Activated CD4-positive, alpha-beta T cell treated with anti-CD3 and anti-CD28 coated beads, Interleukin-2, Interleukin-6, amounts not matched to agents 100 ng/mL and 50 ng/mL, durations not matched to agents 16 hours and 8 hours (primary cell): ENCODE measurements at places on chromosomes 3 and 15.
A peak's percentile ranks its signal among the peaks of the same experiment; 100 is the strongest.

DNA sequence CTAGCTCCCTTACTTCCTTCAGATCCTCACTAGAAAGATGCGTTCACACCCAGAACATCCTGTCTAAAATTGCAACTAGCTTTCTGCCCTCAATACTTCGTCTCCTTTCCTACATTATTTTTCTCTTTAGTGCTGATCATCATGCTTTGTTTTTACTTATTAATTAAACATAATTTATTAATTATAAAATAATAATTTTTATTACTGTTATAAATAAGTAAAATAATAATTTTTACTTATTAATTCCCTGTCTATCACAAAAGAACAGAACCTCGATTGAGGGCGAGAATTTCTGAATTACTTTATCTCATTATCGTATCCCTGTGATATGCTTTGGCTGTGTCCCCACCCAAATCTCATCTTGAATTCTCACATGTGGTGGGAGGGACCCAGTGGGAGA lies 41.3 kb downstream of the GOLIM4 start:
- DNase-seq = no peak

DNA sequence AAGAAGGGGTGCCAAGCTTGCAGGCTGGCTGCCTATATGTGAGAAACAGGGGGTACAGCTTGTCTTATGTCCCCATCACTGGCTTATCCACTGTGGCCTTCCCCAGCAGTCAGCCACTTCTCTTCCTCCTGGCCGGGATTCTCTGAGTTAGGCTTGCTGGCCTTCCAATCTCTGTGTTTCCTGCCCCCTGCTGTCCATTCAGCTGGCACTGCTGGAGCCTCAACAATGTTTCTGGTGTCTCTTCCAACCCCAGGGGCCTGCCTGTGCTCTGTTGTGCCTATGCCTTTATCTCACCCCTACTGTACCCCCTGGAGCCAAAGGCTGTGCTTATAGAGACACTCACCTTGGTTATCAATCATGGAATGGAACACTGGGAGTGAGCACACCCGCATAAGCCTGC lies 36.5 kb downstream of the ANAPC13 start:
- DNase-seq = no peak

DNA sequence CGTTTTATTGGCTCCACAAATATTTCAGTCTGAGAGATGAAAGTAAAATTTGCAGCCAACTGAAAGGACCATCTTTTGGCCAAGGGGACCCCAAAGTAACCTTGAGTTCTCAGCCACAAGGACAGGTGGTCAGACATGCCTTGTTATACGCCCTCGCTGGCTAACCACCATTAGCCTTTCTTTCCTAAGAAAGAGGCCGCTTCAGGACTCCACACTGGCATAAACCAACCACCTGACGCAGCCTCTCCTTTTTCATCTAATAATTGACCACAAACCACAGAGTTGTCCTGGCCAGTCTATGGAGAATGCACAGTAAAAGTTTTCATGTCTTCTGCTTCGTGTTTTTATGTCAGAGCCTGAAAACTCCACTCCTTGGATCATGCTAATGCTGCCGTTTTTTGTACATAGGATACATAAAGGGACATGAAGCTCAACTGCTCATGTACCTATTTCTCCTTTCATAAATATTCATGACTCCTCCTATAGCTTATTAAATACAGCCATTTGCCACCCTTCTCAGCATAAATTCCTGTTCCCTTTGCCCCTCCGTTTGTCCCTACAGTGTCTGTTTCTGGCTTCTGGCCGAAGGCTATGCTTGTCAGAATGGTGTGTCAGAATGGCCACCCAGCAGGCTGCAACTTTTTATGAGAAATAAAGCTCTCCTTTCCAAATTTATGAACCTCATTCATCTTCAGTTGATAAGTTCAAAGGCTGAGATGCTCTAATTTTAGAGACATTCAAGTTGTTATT lies 374.1 kb upstream of the RBMS3 start:
- no peak for DNase-seq

GRCh38 chr3:14227856-14228255 lies 49.2 kb downstream of the LSM3 start:
- DNase-seq = no peak

GRCh38 chr15:75994220-75994619 lies 18.0 kb downstream of the NRG4 start:
- no peak for DNase-seq

- DNase-seq = no peak
These were observed 29.8 kb downstream of the ADAMTS17 start for GRCh38 chr15:100311833-100312476.

GRCh38 chr3:117903226-117903625 lies 1131.4 kb downstream of the IGSF11 start:
- DNase-seq = no peak

DNA sequence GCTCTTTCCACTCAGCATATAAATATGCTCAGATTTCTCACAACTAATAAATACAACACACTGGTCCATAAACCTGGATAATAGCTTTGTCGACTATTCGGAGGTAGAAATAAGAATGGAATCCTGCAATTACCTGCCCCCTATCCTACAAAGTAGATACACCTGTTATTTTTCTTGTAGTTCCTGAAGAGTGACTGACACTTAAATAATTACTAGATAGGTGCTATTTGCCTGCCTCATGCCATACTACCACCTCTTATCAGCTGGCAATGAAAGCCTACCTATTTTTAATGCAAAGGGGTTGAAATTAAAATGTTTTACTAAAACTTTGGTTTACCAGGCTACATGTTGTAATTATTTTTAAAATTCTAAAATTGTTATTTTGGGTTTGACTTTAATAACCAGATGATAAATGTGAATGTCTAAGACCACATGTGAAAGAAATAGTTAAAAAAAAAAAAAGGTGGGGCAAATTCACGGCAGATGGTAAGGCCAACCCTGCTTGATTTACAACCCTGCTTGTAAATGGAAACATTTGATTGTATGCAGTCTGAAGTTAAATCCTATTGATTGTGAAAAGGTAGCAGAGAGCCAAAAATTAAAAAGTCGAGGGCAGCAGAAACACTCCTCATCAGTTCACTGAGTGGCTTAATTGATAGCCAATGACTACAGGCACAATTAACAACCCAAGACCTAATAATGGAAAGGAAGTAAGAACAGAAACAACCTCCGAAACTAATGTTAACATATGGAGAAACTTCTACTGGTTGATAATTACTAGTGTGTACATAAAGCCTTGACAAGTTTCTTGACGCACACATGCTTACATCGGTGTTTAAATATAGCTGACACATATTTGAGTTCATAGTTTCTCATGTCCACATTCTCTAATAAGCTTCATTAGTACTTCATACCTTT lies 8.9 kb downstream of the PEAK1 start:
- DNase-seq = no peak

DNA sequence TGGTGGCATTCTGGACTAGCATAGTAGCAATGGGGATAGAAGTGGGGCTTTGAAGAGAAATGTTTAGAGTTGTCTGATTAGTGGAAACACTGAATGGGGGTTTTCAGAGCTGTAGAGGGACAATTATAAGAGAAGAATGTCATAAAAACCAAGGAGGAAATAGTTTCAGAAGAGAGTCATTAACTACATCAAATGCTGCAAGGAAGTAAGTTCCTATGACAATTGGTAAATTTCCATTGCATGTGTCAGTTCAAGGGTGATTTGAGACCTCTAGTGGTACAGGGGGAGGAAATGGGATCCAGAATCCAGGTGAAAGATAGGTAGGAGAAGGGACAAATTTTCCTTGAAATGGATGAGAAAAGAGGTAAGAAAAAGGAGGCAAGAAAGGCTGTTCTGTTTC lies 68.3 kb upstream of the TBC1D5 start:
- no peak for DNase-seq

DNA sequence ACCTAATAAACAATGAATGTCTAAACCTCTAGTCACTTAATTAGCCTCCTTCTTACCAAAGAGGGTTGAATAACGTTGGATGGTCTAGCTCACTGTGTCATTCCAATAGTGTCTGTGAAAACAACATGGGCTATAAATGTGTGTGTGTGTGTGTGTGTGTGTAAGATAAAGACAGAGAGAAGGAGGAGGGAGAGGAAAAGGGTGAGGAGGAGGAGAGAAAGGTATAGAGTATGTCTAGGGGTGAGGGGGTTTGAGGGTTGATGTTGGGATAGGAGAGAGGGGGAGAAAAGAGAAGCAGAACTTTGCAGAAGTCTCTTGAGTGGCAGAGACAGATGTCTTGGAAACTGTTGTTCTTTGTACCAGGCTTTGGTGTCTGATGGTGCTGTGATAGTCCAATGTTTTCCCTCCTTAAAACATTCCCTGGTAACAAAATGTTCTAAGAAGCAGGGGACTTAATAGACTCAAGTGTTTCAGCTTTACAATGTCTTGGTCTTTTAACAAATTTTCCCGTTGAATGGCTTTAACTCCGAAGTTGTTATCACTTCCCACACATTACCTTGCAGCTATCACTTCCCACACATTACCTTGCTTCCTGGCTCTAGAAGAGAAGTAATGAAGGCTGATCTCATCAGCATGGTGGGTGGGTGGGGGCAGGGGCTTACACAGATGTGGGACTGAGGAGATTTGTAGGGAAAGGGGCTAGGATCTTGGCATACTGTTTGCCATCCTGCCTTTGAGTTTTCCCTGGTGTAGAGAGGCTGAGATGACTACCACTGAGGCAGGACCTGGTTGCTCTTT lies 57.8 kb upstream of the ETV5 start:
- DNase-seq = no peak

DNA sequence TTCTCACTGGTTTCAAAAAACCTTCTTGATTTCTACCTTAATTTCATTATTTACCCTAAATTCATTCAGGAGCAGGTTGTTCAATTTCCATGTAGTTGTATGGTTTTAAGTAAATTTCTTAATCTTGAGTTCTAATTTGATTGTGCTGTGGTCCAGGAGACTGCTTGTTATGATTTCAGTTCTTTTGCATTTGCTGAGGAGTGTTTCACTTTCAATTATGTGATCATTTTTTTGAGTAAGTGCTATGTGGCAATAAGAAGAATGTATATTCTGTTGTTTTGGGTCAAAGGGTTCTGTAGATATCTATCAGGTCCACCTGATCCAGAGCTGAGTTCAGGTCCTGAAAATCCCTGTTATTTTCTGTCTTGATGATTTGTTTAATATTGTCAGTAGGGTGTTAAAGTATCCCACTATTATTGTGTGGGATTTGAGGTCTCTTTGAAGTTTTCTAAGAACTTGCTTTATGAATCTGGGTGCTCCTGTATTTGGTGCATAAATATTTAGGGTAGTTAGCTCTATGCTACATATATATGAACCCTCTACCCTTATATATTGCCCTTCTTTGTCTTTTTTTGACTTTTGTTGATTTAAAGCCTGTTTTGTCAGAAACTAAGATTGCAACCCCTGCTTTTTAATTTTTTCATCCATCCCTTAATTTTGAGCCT lies 158.4 kb upstream of the TPRG1 start:
- peak; percentile 18 for DNase-seq

- DNase-seq = no peak
These were observed 466.0 kb downstream of the NLGN1 start for GRCh38 chr3:173863551-173863950.

- no peak for DNase-seq
These were observed 116.8 kb downstream of the USP13 start for GRCh38 chr3:179769411-179770247.

DNA sequence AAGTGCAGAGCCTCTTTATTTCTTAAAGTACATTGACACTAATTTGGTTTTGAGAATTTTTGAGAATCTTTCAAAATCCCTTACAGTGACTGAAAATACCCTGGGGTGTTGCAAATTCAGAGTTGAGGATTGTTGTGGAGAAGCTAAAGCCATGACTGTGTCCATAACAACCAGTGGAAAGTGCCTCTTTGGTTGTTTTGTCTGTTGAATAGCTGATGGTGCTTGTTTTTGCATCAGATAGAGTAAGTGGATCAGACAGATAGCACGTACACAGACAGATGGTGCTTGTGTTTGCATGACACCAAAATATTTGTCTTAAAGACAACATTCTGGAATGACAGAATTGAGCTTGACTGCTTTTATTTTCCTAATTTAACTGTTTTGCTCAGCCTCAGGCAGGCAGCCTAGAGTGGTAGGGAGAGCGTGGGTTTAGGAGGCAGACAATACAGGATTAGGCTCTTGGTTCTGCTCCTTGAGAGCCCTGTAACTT lies 265.0 kb downstream of the IL20RB start:
- DNase-seq = no peak

DNA sequence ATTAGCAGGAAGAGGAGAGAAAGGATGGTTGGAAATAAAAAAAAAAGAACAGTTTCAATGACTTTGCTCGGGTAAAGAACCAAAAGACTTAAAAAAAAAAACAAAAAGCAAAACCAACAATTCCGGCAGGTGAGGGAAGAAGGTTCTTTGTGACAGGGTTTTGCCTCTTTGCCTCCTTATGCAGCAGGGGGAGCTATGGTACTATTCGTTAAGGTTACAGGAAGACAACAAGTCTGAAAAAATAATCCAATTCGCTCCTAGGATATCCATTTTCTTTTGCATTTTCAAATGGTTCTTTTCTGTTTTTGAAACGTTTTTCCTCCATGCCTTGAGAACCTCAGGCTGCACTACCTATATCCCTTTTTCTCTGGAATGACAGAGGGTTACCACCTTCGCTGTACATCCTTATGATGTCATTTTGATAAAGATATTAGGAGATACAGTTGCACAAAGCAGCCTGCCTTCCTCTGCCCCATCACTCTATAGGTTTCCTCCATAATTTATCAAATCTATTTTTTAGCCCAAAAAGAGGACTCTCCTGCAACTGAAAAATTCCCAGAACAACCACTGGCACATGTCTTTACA lies 55.0 kb downstream of the CFAP20DC start:
- peak; percentile 70 for DNase-seq

DNA sequence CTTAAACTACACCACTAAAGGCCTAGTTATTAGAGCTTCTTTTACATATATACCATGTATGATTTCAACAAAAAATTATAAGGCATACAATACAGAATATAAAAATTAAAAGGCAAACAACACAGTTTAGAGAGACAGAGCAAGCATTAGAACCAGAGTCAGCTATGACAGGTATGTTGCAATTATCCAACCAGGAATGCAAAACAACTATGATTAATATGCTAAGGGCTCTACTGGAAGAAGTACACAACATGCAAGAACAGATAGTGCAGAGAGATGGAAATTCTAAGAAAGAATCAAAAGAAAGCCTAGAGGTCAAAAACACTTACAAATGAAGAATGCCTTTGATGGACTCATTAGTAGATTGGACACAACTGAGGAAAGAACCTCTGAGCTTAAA lies 39.6 kb downstream of the CCDC54 start:
- no peak for DNase-seq

DNA sequence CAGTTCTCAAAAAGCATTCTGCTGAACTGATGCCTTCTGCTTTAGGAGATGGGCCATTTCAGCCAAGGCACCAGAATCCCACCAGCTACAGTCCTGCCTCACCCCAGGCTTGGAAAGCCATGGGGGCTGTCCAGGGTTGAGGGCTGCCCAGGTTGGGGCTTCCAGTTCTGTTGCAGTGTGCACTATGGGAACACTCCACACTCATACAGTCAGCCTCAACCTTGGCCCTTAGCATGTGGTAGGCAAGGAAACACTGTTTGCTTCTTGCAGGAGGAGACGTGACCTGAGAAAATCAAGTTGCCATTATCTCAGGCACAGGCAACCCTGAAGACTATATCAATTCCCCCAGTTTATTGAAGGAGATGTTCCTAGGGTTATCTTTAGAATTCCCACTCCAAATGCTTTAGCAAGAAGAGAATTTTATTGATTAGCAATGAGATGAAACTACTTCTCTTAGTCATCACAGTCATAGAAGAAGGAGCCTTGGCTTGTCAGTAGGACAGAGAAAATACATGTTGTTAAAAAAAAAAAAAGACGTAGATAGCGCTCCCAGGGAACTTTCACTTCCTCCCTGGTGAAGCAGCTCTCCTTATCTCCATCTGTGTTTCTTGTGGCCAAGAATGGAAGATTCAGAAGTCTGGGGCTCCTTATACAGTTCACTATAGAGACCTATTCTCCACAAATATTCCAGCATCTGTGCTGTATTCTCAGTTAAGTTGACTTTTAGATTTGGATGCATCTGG lies 38.3 kb upstream of the IL12A start:
- DNase-seq = no peak

- no peak for DNase-seq
These were observed 367.7 kb downstream of the LSAMP start for GRCh38 chr3:116077557-116077956.
